ENCODE measurements at places on chromosomes 7 and 10.

GRCh38 chr7:135075716-135076115, 72.2 kb upstream of the TMEM140 start:
- no peak for DNase-seq

DNA sequence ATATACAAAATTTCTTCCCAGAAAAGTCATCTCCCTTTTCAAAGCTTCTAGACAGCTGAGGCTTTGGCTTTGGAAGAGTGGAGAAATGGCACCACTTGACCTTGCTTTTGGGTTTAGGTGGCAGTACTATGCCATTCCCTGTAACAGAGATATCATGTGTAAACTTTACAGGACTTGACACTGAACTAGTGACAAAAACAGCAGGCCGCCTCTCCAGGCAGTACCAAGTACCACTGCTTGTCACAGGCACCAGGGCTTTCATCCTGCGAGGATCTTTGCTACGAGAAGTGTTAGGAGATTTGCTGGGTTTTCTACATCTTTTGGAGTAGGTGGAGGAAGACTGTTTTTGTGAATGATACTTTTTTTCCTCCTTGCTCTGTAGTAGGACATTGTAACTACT, 32.6 kb upstream of the ANLN start:
- no peak for DNase-seq

DNA sequence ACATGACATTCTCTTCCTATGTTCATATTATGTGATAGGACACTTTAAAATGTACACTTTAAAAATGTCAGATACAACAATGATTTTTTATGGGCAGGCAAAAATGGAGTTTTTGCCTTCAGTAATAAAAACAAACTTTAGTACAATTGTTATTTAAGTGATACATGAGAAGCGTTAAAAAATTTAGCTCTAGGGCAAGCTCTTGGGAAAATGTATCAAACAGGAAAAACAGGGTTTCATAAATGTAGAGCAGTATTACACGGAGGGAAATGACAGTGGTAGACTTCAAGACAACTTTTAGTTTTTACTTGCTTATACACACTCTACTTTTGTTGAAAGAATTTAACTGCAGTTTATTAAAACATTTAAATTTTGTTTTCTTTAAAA, 1.5 kb downstream of the FHIP2A start:
- no peak for DNase-seq

DNA sequence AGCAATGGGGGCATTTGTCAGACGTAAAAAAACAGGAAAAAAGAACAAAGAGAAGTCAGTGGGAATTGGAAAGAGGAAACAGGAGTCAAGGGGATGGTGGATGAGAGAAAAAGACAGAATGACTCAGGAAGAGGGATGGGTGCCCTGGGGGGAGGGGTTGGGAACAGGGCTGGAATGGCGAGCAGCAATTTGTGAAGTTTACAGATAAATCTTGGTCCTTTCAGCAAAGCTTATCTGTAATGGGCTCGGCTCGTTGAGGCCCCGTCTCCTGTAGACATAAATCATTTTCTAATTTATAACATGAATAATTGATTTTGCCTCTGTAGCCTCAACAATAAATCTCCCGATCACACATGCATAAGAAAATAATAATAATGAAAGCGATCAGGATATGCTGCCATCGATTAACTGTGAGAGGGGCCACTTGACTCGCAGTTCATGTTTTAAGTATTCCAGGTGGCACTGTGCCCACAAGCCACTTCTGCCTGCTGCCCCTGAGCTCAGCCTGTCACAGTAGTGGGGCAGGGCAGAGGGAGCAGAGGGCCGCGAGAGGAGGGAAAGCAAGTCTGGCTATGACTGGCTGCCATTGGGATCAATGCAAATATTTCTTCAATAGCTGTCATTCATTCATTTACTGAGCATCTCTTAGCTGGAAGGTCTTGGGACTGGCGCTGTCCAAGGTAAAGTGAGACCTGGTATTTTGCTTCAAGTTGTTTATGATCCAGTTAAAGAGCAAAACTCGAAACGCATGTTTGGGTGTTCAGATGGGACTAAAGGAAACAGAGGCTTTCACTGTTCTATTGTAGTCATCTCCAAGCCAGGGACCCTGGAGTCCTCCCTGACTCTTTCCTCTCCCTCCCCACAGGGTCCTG, 47.4 kb upstream of the R3HCC1L start:
- DNase-seq = no peak

- DNase-seq = no peak
Measured at GRCh38 chr7:150511048-150511447, 3.6 kb upstream of the GIMAP7 start.

DNA sequence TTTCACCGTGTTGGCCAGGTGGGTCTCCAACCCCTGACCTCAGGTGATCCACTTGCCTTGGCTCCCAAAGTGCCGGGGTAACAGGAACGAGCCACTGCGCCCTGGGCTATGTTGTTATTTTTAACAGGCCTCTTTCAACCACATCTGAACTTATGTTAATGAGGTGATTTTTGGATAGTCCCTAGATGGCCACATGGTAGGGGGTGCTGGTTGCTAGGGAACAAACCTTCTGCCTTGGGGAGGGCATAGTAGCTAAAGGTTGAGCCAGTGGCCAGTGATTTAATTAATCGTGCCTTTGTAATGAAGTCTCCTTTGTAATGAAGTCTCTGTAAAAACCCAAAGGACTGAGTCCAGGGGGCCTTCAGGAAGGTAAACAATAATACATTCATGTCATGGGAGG, 9.1 kb downstream of the COMTD1 start:
- no peak for DNase-seq

GRCh38 chr7:87413029-87413428, 62.5 kb downstream of the ABCB4 start:
- no peak for DNase-seq

GRCh38 chr10:82211346-82211745, 336.4 kb downstream of the NRG3 start:
- DNase-seq = no peak

DNA sequence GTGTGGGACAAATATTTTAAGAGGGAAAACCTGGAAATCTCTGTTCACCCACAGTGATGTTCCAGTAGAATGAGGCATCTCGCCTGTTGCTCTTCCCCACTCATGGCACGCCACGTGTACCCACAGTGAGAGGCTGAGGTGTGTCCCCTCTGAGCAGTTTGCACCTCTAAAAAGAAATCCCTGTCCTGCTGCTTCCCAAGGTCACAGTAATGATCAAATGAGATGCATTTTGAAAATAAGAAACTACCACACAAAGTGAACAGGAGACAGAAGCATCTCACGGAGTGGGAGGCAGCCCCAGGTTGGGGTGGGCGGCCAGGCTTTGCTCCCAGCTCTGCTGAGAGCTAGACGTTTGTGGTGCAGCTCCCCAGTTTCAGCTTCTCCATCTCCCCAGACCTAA, 12.4 kb upstream of the ZNF777 start:
- no peak for DNase-seq

GRCh38 chr7:4550117-4550516, 132.0 kb upstream of the FOXK1 start:
- DNase-seq = no peak

DNA sequence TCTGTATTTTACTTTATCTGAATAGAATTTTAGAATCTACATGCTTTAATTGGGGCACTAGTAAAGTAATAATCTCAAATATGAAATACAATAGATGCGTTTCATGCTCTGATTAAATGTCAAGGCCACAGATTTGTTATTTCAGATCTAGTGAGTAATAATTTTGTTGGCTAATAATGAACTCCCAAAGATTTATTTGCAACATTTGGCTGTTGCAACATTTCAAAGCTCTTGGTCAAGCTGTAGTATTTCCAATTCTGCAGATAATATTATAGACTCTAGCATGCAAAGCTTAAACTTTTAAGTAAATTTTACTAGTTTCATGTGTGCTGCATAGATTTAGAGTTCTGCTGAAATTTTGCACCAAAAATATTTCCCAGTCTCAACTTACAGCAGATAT, 16.7 kb downstream of the LRRN3 start:
- DNase-seq = no peak

- no peak for DNase-seq
Measured at GRCh38 chr7:137999496-138000080, 2.3 kb downstream of the CREB3L2 start.

- DNase-seq = no peak
Measured at GRCh38 chr10:2748287-2748686, 319.1 kb upstream of the PFKP start.

GRCh38 chr10:44400541-44400940, 15.6 kb upstream of the CXCL12 start:
- DNase-seq = no peak

GRCh38 chr10:24119896-24120295, 89.0 kb upstream of the KIAA1217 start:
- no peak for DNase-seq

DNA sequence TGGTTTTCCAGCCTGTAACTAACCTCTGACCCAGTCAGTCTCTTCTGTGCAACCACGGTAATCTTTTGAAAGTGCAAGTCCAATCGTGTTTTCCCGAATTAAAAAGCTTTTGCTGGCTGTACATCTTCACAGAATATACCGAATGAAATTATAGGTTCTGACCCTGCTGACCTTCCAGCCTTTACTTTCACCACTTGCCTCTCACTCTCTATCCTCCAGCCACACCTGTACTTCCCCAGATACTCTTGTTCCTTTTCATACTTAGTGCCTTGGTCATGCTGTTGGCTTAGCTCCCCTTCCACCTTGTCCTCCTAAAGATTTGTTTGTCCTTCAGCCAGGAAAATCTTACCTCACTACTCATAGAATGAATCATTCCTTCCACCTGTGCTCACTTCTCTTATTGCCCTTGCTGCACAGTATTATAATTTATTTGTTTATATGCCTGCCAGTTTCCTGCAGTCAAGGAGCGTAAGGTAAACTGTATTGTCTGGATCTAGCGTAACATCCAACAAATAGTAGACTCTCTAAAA, 2.3 kb upstream of the PNPLA8 start:
- DNase-seq = no peak

- DNase-seq = no peak
Measured at GRCh38 chr7:36032361-36032818, 120.7 kb upstream of the EEPD1 start.

GRCh38 chr7:158125091-158125490, 462.5 kb downstream of the PTPRN2 start:
- DNase-seq = no peak

DNA sequence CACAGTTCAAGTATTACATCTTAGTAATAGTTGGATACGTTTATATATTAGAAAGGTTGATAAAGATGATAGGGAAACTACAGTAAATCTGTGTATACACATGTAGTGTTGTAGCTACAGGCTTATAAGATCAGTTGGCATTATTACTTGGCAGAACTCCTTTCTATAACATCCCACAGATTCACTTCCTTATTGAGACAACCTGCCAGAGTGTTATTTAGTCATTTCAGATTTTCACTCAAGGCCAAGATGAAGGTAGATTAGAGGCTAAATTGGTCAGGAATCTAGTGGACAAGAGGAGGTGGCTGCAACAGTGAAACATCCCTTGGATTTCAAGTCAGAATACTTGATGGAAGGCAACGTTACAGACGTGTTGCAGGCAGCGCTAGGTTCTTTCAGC, 63.0 kb downstream of the PAPSS2 start:
- DNase-seq = no peak

- no peak for DNase-seq
Measured at GRCh38 chr7:158322616-158323530, 264.8 kb downstream of the PTPRN2 start.

GRCh38 chr10:106338486-106338885, 826.0 kb downstream of the SORCS1 start:
- DNase-seq = no peak

DNA sequence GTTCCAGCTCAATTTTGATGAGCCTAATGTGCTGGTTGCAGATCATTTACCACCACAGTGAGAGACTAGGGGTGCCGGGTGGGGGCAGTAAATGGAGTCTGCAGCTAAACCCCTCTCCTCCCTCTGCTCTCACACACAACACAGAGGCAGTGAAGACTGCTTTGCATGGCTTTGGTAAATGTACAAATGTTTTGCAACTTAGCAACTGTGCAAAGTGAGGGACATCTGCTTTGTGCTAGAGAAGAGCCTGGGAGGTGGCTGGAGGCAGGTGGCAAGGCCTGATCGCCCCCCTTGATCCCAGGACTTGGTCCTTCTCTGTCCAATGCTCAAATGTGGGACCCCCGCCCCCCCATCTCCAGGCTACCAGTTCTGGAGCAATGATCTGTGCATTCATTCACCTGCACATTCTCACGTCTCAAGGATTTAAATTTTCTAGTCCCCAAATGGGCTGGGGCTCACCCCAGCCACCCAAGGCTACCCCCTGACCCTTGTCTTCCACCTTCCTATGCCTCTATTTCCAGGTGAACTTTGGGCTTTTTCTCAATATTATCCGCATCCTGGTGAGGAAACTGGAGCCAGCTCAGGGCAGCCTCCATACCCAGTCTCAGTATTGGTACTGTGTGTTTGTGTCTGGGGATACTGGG, 11.6 kb downstream of the GHRHR start:
- DNase-seq = no peak

GRCh38 chr10:79331709-79332108, 15.6 kb upstream of the PPIF start:
- DNase-seq = peak; percentile 44

DNA sequence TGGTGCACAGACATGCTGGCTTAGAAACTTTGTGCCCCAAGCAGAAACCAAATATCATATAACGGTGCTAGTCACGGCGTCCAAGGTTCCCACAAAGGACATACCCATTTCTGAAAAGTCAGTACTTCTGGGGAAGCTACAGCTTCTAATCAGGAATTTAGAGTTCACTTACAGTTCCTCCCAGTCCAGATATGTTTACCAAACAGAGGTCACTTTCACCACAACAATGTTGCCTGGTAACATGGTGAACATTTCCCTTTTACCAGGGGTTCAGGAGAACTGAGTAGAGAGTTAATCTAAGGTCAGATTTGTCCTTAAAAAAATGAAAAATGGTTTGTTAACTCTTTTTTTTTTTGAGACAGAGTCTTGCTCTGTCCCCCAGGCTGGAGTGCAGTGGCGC, 265.9 kb upstream of the MKLN1 start:
- DNase-seq = no peak

DNA sequence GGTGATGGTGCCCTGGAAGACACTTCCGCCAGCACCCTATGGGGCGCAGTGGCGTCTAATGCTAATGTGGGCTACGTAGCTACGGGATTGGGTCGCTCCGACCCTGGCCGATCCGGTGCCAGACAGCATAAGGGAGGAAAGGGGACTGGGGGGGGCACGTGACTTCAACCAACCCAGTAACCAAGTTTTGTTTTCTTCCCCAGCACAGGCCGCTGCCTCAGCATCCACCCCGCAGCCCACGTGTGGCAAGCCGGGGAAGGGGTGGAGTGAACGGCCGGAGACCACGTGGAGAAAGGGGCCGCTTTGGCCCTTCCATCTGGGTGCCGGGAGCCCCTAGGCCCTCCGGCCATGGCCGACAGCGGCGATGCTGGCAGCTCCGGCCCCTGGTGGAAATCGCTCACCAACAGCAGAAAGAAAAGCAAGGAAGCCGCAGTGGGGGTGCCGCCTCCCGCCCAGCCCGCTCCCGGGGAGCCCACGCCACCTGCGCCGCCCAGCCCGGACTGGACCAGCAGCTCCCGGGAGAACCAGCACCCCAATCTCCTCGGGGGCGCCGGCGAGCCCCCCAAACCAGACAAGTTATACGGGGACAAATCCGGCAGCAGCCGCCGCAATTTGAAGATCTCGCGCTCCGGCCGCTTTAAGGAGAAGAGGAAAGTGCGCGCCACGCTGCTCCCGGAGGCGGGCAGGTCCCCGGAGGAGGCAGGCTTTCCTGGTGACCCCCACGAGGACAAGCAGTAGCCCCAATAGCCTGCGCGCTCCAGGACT, 2.5 kb downstream of the PRR15 start:
- DNase-seq = no peak

All from KBM-7 (cell line).